ENCODE measurements at places on chromosomes 4 and X. TPM values are rescaled to one million over a fixed set of nuclear protein-coding genes. Genes with fewer than 3 reads are reported as not detected.

GRCh38 chrX:100979881-100980607 is 10.5 kb downstream of the ARL13A start:
- DNase-seq, result no peak

DNA sequence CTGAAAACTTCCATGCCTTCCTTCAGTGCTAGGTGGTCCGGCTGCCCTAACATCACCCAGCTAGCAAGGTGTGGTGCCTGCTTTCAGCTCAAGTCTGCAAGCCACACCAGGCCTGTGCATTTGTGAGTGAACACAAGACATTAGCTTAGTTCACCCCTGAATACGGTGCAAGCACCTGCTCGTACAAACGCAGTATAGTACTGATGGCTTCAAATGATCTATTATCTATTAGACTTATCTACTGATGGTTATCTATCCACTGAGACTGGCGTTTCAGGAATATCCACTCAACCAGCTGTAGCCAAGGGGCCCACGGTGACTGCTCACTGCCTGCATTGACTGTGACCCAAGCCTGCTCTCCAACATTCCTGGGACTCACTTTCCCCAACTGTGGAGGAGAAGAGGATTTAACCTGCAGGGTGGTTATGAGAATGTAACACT is 155.9 kb downstream of the SHOX start:
- DNase-seq, result no peak

DNA sequence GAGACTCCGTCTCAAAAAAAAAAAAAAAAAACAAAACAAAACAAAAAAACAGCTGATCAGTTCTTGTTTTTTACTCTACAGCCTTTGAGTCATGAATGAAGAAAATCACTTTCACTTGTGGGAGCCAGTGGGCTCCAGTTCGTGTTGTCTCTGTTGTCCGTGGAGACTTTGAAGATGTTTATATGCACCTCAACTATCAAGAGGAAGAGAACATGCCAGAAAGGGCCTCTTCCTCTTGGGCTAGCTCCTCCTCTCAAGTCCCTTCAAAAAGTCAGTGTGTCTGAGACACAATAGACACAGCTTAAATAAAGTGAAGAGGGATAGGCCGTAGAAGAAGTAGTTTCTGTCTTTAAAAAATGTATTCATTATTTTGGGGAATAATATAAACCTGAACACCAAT is 182.7 kb downstream of the KDR start:
- no peak for DNase-seq

DNA sequence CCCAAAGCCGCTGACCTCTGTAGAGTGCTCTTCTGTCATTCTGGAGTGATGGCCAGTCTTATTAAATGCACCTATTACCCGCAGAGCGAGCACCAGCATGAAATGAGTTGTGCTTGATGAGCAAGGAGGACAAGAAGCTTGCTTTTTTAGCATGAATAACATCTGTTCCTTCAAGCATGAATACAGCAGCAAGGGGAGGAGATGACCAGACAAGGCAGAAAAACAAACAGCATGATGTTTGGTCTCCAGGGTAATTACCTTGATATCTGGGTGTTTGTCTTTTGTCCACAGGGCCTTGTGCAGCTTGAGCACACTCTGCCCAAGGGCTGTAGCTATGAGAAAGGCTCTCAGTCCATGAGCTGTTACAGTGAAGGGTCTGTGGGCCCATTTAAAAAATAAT is 324.8 kb upstream of the DDX53 start:
- DNase-seq, result no peak

GRCh38 chr4:82721819-82722423 is 76.7 kb downstream of the SCD5 start:
- DNase-seq, result no peak

DNA sequence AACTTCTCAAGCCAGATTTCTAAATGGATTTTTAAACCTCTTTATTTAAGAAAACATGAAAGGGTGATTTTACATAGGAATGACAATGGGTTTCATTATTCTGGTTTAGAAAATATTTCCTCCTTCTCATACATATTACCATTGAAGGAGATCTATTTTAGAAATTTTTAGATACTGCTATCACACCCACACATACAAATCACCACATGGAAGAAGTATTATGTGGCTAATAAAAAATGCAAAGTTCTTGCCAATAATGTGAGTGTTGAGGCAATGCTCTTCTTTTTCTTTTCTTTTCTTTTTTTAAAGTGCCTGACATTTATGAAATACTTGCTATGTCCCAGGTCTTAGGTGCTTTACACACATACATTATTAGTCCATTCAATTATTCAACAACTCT is 6.8 kb downstream of the STAP1 start:
- DNase-seq, result no peak

DNA sequence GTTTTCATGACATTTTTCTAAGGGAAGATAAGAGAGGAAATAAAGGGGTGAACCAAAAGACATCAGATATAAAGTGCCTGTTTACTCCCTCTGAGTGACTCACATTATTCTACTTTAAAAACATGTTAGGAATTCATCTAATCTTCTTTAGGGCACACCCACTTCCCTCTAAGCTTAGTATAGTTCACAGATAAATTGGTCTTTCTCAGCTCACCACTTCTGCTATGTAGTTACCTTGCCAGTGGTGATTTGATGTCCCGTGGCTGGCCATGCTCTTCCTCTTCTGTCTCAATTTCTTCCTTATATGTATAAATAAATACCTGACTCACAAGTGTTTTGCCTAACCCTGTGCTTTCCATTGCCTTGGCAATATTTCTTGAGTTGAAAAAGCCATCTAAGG is 96.8 kb downstream of the PDLIM5 start:
- no peak for DNase-seq

Gene CXCL3
- 0.16 TPM for total RNA-seq

Gene SMIM9
- not detected for total RNA-seq

Data from Right ventricle myocardium inferior (tissue), 1 donor.